Naive thymus-derived CD4-positive, alpha-beta T cell (primary cell): ENCODE measurements at places on chromosomes 16 and 17. TPM values are rescaled to one million over a fixed set of nuclear protein-coding genes. Genes with fewer than 3 reads are reported as not detected.

The MYH13 gene
- not detected for polyA plus RNA-seq

The SCGB1C2 gene
- not detected for polyA plus RNA-seq

DNA sequence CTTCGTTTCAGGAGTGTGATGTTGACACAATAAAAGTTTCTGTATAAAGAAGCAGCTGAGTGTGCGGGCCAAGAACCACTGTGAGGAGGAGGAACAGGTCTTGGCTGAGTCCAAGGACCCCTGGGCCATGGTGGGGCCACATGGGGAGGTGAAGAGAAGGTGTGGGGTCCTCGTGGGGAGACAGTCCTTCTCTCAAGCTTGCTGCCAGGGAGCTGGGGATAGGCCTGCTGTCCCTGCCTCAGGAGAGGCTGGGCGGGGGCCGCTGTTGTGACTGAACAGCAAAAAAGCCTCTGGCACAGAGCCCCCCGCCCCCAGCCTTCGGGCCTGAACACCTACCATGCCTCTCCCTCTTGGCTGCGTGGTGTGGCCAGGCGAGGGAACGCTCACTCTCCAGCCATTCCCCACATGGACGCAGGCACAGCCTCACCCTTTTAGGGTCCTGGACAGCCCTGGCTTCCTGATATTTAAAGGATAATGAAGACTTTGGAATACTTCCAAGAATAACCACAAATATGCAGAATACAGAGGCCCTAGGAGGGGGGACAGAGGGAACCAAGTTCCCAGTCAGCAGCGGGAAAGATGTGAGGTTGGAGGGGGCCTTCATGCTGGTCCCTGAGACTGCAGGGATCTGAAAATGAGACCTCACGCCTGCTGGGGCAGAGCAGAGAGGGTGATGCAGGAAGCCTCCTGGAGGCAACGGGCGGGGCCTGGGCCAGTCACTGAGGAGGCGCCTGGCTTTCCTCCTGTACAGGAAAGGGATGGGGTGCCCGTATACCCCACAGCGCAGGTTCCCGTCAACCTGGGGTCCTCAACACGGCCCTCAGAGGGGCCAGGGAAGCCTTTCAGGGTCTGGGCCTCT lies 100.0 kb upstream of the CREBBP start:
- no peak for DNase-seq

The CMTM2 gene
- polyA plus RNA-seq, result not detected

GRCh38 chr16:68707340-68708152 lies 29.5 kb upstream of the CDH1 start:
- DNase-seq, result no peak

- DNase-seq, result no peak
Measured at GRCh38 chr16:15885560-15886001, 2.8 kb downstream of the CEP20 start.

GRCh38 chr17:74516561-74517328 lies 14.5 kb downstream of the CD300LB start:
- DNase-seq, result no peak

DNA sequence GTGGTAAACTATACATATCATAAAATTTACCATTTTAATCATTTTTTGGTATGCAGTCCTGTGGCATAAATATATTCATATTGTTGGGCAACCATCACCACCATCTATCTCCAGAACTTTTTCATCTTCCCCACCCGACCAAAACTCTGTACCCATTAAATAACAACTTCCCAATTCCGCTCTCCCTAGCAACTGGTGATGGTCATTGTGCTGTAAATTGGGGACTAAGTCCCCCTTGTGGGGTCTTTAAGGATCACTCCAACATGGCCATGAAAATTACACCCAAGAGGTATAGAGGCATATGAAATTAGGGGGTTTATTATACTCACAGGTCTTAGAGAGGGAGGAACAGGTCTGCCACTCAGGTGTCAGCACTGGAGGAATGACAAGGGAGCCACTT lies 57.4 kb upstream of the NKD1 start:
- DNase-seq, result no peak

DNA sequence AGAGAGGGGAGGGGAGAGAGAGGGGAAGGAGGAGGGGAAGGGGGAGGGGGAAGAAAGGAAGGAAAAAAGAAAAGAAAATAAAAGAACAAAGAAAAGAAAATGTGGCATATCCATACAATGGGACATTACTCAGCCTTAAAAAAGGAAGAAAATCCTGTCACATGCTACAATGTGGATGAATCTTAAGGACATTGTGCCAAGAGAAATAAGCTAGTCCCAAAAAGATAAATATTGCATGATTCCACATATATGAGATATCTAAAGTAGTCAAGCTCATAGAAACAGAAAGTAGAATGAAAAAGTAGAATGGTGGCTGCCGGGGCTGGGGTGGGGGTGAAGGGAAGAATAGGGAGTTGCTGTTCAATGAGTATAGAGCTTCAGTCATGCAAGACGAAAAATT lies 40.4 kb downstream of the CNGB1 start:
- no peak for DNase-seq

DNA sequence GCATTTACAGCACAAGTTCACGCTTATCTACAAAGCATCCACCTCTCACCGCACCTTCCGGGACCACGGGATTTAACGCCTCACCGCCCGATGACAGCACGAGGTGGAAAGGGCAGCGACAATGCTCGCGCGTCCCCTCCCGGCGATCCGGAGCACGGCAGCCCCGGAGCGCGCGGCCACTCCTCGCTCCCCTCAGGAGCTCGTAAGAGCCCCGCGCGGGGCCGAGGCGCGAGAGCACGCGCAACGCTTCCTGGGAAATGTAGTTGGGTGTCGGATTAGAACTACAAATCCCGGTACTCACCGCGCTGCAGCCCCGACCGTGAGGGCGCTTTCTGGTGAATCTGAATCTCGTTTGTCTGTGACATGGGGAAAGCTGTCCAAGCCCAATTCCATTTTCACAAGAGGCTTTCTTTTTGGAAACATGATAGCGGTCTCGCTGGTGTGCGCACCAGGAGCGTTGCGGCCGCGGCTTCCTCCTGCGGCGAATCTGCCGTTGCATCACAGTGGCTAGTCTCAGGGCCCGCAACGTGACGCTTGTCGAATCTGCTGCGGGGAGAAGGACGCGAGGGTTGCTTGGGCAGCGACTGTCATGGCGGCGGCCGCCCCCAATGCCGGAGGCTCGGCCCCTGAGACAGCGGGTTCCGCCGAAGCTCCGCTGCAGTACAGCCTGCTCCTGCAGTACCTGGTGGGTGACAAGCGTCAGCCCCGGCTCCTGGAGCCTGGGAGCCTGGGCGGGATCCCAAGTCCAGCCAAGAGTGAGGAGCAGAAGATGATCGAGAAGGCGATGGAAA lies at the start of gene TIMM22:
TIMM22 (plus strand) TSS at position 576 of the 791 bp plus-strand sequence; CDS start at position 590, 14 bp downstream.
- peak; percentile 91 for DNase-seq

DNA sequence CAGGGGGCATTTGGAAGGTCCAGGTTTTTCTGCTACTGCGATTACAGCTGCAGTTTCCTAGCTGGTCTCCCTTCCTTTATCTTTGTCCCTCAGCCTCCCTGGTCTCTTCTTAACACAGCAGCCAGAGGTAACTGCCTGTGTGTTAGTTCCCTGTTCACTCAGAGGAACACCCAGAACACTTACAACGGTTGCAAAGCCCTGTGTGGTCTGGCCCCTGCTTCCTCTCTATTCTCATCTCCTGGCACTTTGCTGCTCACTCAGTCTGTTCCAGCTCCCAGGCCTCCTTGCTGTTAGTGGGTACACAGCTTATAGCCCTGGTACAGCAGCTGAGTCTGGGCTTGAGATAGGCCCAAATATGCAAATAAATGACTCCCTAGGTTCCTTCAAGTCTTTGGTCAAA lies 16.4 kb downstream of the NTN1 start:
- DNase-seq, result no peak

DNA sequence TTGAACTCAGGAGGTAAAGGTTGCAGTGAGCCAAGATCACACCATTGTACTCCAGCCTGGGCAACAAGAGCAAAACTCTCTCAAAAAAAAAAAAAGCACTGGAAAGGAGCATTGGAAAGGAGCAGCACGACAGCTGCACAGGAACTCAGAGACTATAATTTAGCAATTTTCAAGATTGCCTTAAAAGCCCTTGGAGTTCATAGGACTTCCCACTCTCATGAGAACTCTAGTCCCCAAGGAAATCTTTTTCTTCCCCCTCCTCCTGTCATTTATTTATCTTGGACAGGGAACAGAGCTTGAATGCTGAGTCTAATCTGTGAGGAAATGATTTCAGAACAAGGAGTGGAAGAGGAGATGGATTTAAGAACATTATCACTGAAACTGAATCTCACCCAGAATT lies 69.0 kb downstream of the PLXDC1 start:
- no peak for DNase-seq

- no peak for DNase-seq
Measured at GRCh38 chr17:29383686-29384085, 6.5 kb upstream of the TAOK1 start.

GRCh38 chr17:21035406-21035805 lies 7.4 kb downstream of the USP22 start:
- no peak for DNase-seq

DNA sequence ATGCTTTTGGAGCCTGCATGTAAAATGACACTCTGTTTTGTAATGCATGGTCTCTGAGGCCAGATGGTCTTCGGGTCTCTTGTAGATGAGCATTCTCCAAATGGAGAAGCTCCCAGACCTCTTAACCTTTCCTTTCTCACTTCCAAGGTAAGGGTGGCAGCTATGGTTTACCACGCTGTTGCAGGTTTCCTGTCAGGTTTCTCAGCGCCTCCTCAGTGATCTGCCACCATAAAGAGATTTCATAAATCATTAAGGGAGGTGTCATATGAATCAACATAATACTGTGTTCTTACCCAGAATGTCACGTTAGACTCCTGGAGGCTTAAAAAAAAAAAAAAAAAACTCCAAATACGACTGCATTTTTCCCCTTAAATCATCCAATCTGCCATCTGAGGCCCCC lies 787.4 kb upstream of the EEF2KMT start:
- DNase-seq, result no peak

GRCh38 chr16:83602761-83603722 lies 204.7 kb upstream of the HSBP1 start:
- no peak for DNase-seq

- DNase-seq, result no peak
Measured at GRCh38 chr16:48829336-48830310, 219.6 kb upstream of the N4BP1 start.
